Heart left ventricle (tissue), 16 donors: ENCODE measurements at places on chromosomes 3 and 15. TPM values are rescaled to one million over a fixed set of nuclear protein-coding genes. Genes with fewer than 3 reads are reported as not detected.

Gene RTP1
- not detected for total RNA-seq

Gene SCAANT1
- not detected for total RNA-seq

Gene GPR171
- total RNA-seq: not detected

Gene SPATA12
- total RNA-seq: not detected

Gene ATXN7
- total RNA-seq: 16.7 TPM

Gene GOLGA8N
- total RNA-seq: 8.9 TPM

Gene ATP1B3
- 78.6 TPM for total RNA-seq

Gene GOLGA6B
- not detected for total RNA-seq

Gene FRMD5
- 70.0 TPM for total RNA-seq

Gene HTR3E
- not detected for total RNA-seq

Gene KLHL40
- total RNA-seq: 0.81 TPM

Gene TRIM69
- total RNA-seq: 57.2 TPM

Gene IGSF10
- 1.8 TPM for total RNA-seq

Gene UCN2
- 0.35 TPM for total RNA-seq

Gene LMAN1L
- total RNA-seq: 9.1 TPM

Gene APBA2
- 0.85 TPM for total RNA-seq

Gene IDH2
- 787 TPM for total RNA-seq

Gene TTBK2
- total RNA-seq: 25.5 TPM

Gene NTRK3
- 0.56 TPM for total RNA-seq

Gene FES
- total RNA-seq: 15.9 TPM

Gene PP2D1
- not detected for total RNA-seq

Gene THSD4
- 140 TPM for total RNA-seq

Gene RAP2B
- total RNA-seq: 5.8 TPM

Gene P2RY14
- 2.2 TPM for total RNA-seq

Gene ABHD6
- 6.0 TPM for total RNA-seq

Gene AADACL2
- total RNA-seq: not detected

Gene SCAPER
- 38.3 TPM for total RNA-seq

Gene MUC20
- total RNA-seq: 2.0 TPM
